SK-MEL-5 (cell line): ENCODE measurements at places on chromosomes 2 and 18. TPM values are rescaled to one million over a fixed set of nuclear protein-coding genes. Genes with fewer than 3 reads are reported as not detected.

DNA sequence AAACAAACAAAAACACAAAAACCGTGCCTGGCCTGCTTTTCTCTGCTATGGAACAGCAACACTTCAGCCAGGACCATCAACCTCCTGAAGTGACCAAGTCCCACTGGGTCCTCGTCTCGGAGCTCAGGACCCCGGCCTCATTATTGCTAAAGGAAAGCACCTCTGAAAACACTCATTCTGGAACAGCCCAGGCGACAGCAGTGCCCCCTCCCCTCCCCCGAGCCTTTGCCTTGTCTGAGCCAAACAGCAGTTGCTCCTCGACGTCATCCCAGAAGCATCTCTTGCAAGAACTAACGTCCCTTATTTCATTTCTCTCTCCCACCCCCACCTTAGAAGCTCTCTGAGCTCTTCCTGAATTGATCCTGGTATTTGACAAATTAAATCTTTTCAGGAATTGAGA, 27.4 kb downstream of the APCDD1 start:
- DNase-seq = no peak

DNA sequence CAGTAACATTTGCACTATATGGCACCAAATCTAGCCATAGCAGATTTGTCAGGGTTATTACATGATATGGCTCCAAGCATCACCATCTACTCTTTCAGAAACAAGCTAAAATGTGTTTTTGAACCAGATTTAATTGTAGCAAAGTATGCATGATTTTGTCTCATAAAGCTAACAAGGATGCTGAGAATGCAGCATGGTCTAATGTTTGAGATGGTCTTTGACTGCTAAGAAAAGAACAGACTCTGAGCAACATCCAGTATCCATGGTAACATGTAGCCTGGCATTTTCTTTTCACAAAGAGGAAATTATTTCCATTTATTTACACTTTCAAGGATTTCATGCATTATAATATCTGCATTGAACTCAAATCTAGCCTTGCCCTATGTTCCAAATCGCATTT, 206.5 kb downstream of the PDE1A start:
- DNase-seq = no peak

DNA sequence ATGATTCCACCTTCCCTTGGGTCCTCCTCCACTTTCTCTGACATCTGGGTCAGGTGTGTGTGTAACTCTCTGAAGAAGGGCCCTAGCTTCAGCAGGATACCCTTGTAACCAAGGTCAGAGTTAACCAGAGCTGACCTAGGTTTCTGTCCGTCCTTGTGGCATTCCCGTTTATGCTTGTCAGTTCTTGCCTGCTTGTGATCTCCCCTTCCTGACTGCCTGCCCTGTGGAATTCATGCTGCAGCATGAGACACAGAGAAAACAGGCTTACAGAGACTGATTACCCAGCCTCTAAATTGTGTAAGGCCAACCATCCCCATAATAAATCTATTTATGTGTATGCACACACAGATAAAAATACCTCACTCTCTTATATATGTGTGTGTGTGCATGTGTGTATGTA, 22.8 kb downstream of the NXPH2 start:
- no peak for DNase-seq

GRCh38 chr2:227436436-227437174, 35.4 kb upstream of the AGFG1 start:
- no peak for DNase-seq

DNA sequence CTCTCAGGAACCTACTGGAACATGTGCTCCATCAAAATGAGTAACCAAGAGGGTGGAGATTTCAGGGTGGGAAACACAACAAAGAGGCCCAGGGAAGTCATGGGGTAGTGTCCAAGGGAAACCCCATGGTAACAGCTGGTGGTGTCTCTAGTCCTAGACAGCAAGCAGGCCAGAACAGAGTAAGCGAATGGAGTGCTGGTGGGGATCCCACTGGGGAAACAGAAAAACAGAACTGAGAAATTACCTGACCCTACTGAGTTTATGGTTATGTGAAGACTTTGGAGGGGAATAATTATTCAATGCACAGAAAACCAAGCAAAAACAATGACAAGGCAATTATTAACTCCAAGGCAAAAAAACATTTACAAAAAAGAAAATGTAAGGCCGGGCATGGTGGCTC, 16.9 kb downstream of the ERCC3 start:
- no peak for DNase-seq

DNA sequence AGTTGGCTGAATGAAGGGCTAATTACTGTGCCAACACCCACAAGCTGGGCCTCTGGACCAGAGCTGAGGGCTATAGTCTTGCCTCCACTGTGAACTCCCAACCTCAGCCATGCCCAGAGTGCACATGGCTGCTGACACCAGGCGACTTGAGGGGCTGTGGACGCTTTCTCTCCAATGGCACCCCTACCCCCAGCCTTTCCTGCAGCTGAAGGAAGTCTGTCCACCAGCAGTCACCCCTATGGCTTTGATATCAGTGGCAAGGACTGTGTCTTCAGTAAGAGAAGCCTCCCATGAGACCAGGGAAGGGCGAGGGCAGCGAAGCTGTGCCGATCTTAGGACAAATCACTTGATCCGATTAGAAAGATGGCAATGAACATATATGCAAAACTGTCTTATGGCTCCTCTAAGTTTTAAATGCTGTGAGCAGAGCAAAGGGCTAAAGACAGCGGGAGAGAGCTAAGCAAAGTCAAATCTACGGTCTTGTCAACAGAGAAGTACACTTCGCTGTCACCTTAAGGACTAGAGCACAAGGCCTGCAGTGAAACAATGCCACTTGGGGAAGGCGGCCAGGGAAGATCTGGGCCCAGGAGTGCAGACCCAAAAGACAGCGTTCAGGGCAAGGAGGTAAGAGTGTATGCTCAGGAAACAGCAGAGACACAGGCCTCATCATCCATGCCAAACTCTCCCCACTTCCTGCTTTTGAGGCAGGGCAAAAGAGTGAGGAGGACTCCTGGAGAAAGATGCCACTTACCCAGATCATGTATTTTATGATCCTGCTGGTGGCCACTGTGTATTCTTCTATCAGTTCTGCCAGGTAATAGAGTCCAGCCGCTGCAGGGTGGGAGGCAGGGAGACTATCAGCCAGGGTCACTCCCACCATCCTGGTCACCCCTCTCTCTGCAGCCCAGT, 1.5 kb downstream of the TEX261 start:
- DNase-seq = no peak

DNA sequence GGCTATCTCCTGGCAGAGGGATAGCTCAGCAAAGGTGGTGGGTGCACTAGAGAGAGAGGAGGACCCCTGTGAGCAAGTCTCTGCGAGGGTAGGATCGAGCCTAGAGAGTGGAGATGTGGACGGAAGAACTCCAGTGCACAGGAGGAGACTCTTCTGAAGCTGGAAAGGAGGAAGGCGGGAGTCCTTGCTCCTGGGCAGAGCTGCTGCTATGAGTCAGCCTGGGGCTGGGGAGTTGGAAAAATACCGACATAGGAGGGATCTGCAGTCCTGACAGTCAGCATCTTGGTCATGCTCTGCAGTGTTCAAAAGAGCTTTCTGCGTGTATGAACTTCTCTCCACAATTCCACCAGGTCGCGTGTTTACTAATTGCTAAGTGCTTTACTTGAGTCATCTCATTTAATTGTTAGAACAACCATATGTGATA, 233.8 kb downstream of the LDLRAD4 start:
- DNase-seq = no peak

Gene TTC27
- 22.8 and 28.7 TPM in 2 replicates for total RNA-seq

Gene SH3RF3
- 0.32 and 0.35 TPM in 2 replicates for total RNA-seq
